ENCODE measurements at places on chromosomes 1 and 21.

GRCh38 chr1:7667625-7668218 is 103.4 kb upstream of the VAMP3 start:
- DNase-seq, result no peak

DNA sequence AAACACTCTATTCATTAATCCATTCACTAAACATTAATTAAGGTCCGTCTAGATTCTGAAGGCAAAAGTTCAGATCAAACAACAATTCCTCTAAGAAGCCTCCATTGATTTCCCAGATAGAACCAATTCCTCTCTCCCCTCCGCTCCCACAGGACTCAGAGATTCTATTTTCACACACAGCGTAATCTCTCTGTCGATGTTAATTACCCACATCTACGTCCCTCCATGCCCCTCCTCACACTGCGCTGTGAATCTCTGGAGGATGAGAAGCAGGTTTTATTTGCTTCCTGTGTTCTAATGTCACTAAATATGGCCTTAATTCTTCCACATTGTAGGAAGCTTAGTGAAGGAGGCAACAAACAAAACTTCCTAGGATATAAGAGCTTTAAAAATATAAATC is 306.7 kb downstream of the DSCAM start:
- no peak for DNase-seq

GRCh38 chr1:181021811-181022434 is 747 bp downstream of the STX6 start:
- peak; percentile 45 for DNase-seq

- DNase-seq, result no peak
Measured at GRCh38 chr1:153627715-153628626, at the start of gene S100A1. TSS of gene S100A1 (plus strand) at chr1:153628434. CDS start at chr1:153630522, 2,088 bp downstream.

DNA sequence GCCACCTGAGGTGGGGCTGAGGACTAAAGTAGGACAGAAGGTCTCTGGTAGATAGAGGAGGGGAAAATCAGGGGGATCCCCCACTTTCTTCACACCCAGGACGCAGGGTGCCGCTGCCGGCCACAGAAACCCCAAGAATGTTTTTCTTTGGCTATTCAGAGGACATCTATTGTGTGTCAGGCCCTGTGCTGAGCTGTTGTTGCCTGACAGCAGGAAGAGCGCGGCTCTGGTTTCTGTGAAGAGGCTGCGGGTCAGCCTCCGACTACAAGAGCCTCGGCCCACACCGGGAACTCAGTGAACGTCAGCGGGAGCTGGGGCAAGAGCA is 407 bp upstream of the PIGV start:
- no peak for DNase-seq

DNA sequence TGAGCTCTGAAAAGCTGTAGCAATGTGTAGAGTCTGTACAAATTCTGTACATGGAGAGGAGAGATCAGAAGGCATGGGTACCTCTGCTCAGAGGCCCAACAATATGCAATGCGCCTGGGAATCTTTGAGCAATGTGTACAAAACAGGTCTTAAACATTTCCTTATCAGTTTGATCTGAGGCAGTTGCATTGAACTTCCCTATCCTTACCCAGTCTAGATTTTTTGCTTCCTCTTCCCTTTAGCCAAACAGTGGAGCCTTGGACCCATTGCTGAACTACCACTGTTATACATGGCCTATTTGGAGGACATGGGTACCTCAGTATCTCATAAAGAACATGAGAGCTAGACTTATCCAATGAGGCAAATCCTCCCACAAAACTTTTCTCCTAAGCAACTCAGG is 12.6 kb upstream of the MNDA start:
- DNase-seq, result no peak

DNA sequence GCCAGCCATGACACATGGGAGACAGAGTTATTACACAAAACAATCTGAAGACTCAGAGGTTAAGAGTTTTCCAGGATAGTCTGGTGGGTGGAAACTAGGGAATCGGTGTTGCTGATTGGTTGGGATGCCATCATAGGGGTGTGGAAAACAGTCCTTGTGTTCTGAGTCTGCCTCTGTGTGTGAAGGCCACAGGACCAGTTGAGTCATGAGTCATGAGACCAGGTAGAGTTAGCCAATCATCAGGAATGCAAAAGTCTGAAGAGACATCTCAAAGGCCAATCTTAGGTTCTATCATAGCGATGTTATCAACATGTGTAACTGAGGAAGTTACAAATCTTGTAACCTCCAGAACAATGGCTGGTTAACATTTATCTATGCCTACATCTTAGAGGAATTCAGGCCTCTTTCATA is 49.7 kb upstream of the NEK7 start:
- DNase-seq, result no peak

GRCh38 chr21:34073749-34074282 is 438 bp downstream of the MRPS6 start:
- no peak for DNase-seq

DNA sequence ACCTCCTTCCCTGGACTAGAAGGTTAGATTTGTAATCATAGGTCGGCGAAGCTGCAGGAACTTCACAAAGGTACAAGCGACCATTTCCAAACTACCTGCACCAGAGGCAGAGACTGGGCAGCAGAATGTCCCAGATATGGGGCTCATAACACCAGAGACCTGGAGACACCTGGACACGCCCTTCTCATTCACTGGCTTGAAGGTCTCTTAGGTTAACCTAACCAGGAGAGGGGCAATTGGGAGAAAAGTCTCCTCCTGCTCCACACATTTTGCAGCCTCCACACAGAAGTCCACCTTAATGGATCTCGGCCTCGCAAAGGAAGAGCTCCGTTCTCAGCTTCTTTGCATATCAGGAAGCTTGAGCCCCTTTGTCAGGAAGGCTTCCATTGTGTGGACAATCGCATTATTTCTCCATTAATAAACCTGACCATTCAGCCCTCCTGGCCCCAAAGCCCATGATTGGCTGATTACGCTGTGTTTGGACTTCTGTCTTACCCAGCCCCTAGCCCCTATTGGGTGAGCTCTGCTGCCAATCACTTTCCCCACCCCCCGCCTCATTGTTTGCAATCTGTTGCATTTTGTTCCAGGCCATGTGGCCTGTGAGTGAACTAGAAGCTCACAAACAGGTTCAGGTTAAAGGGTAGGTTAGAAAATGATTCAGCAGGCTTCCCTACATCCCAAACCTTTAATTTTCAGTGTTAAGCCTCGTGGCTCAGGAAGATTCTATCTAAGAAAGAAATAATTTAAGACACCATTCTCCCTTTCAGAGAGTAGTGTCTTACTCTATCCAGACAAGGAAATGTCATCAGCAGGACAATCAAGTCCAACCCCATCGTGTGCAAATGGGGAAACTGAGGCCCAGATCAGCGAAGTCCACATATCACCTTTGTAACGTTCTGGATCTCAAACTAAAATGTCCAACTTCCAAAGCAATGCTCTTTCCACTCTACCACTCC is 2.8 kb downstream of the MYCL start:
- DNase-seq, result no peak

DNA sequence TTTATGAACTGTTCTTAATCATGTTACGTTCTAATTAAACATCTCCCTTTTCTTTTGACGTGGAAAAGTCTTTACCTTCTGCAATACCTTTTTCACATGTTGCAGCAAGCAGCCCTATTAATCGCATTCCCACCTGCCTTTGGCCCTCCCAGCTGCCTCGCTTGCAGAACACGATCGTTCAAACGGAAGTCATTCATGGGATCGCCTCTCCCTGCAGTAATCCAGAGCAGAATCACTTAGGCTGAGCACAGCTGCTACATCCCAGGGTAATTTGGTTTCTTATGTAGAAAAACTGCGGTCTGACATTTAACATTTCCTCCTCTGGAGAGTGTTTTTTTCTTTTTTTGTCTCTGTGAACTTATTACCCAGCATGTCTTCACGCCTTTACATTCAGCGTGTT is 206.3 kb downstream of the KIF26B start:
- DNase-seq, result no peak

DNA sequence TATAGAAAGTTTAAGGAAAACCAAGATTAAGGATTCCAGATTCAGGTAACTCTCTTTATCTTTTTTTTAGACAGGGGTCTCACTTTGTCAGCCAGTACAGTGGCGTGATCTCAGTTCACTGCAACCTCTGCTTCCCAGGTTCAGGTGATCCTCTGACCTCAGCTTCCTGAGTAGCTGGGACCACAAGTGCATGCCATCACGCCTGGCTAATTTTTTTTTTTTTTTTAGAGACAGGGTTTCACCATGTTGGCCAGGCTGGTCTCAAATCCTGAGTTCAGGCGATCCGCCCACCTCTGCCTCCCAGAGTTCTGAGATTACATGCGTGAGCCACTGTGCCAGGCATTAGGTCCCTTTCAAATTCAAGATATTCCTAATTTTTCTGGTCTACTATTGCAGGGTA is 15.9 kb downstream of the LZIC start:
- DNase-seq, result no peak

GRCh38 chr1:207794861-207795260 is 43.0 kb downstream of the CD46 start:
- no peak for DNase-seq

- DNase-seq, result no peak
Measured at GRCh38 chr1:179541774-179542173, 34.0 kb downstream of the NPHS2 start.

DNA sequence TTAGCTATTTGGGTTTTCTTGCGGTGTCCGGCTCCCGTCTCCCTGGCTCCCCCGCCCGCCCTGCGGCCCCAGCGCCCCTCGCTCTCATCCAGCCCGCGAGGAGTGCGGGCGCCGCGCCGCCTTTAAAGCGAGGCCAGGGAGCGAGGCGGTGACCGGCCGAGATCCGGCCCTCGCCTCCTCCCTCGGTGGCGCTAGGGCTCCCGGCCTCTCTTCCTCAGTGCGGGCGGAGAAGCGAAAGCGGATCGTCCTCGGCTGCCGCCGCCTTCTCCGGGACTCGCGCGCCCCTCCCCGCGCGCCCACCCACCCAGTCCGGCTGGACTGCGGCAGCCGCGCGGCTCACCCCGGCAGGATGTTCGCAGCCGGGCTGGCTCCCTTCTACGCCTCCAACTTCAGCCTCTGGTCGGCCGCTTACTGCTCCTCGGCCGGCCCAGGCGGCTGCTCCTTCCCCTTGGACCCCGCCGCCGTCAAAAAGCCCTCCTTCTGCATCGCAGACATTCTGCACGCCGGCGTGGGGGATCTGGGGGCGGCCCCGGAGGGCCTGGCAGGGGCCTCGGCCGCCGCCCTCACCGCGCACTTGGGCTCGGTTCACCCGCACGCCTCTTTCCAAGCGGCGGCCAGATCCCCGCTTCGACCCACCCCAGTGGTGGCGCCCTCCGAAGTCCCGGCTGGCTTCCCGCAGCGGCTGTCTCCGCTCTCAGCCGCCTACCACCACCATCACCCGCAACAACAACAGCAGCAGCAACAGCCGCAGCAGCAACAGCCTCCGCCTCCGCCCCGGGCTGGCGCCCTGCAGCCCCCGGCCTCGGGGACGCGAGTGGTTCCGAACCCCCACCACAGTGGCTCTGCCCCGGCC is 492 bp downstream of the HLX start:
- DNase-seq, result no peak

DNA sequence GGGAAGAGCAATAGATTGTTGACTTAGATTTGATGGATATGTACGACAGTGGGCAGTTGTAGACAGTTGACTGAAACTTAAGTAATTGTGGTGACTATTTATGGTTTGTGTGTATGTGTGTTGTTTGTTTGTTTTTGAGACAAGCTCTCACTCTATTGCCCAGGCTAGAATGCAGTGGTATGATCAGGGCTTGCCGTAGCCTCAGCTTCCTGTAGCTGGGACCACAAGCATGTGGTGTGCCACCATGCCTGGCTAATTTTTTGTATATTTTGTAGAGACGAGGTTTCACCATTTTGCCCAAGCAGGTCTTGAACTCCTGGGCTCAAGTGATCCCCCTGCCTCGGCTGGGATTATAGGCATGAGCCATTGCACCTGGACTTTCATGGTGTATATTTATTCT is 9.8 kb downstream of the SDHC start:
- no peak for DNase-seq

DNA sequence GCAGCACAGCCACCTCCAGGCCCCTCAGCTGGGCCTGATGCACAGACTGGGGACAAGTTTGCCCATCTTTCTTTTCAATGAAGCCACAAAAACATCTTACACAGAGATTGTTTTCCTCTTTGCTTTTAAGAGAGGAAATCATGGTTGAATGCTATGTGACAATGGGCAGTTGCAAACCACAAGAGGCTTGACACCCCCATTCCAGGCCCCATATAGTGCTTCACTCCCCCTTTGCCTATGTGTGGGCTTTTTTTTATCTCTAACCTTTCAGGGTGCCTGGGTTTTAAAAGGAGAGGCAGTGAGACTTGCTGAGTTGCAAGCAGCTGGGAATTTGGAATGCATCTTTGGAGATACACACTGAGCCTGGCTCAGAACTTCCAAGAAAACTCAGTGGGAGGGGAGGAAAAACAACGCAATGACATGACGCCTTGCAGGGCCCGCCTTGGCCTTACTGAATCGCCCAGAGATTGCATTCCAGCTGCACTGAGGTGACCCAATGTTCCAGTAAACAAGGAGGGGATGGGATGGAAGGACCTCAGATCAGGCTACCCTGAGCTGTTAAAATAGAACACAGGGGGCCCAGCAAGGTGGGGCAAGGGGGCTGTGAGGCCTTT is 145.2 kb upstream of the ZNF648 start:
- DNase-seq, result peak; percentile 43

DNA sequence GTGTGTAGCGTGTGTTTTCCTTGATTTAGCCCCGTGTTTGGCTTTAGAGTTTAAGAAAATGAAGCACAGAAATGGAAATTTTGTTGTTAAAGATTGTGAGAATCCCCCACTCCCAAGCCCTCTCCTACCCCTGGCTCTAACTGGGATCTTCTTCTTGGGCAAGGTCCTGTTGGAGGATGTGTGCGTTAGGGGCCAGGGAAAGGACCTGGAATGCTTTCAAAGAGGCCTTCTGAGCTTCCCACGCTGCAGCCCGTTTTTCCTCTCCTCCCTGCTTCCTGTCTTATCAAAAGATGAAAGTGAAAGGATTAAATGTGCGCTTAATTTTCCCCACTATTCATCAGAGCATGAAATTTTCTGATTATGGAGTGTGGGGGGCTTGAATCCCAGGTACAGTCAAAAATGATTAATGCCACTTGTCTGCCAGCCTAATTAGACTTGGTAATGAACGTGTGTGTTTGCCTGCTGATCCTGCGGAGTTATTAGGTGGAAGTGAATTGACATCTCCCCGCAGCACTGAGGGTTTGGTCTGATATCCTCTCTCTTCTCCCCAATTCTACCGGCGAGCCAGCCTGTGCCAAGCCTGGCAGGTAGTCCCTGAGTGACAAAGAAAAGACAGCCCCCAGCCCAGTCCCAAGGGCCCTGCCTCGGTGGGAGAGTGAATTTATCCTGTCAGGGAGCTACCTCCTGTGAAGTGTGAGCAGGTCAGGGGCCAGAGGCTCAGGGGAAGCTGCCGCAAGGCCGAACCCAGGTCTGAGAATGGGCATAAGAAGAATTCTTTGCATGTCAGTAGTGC is 4.9 kb downstream of the RASSF5 start:
- DNase-seq, result no peak
